NCI-H187 (cell line): ENCODE measurements at places on chromosomes 4 and X.

GRCh38 chr4:20065952-20066351, 185.8 kb upstream of the SLIT2 start:
- no peak for DNase-seq

DNA sequence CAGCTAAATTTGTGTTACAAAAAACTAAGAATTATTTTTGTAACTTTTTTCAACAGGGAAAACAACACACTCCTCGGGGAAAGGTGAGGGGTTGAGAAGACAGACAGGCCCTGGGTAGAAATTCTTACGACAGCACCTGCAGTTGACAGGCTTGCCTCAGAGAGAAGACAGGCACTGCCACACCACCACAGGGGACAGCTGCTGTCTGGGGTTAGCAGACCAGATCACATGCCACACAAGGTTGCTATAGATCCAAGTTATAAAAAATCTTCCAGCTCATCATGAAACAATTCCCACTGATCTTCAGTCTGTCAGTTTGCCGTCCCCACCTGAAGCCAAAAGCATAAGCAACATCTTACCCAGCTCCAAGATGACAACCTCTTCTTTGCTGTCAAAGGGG, 143.2 kb upstream of the ZCCHC13 start:
- no peak for DNase-seq

GRCh38 chrX:1481636-1482529, 29.2 kb upstream of the ASMTL start:
- no peak for DNase-seq

- DNase-seq = no peak
Measured at GRCh38 chr4:107970063-107970798, 19.5 kb upstream of the HADH start.

DNA sequence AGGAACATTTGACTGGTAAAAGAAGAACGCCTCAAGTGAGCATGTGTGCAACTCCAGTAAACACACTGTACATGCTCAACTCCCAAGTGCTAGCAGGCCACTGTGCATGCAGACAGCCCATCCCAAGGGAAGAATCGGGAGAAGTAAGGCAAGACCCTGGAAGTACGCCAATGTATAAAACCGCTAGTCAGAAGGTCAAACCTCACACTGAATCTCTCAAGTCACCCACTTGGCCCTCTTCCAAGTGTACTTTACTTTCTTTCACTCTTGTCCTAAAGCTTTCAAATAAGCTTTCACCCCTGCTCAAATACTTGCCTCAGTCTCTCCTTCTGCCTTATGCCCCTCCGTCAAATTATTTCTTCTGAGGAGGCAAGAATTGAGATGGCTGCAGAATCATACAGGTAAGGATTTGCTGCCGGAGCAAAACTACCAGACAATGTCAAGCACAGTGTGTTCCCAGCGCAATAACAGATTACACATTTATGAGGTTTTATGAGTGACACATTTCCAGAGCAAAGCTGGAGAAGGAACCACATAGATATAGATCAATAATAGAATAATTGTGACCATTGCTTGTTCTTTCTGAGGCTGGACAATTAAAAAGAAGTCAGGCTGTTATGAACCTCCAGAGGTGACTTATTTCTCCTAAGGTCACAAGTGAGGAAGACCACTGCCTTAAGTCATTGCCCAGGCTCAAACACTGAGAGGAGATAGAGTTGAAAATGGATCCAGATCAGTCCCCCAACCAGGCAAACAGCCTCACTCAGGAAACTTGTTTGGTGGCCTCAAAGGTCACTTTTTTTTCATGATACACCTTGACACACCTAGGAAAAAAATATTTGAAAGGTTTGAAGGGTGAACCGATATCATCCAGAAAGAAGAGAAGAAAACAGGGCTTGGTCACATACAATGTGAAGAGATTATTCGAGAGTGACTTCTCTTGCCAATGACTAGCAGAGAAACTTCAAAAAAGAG, 26.3 kb downstream of the CXCL1 start:
- no peak for DNase-seq

GRCh38 chr4:80322716-80323115, 12.8 kb upstream of the CFAP299 start:
- DNase-seq = no peak

DNA sequence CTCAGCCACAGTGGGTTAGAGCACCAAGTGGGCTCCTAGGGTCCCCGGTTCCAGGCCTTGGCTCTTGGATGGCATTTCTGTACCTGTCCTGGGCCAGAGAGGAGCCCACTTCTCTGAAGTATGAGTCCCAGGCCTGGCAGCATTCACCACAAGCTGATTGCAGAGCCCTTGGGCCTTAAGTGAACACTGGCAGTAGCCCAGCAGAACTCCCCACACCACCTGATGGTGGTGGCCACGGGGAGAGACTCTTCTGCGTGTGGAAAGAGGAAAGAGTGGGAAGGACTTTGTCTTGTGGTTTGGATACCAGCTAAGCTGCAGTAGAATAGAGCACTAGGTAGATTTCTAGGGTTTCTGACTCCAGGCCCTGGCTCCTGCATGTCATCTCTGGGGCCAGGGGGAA, 104.8 kb downstream of the DLG3 start:
- DNase-seq = no peak

- no peak for DNase-seq
Measured at GRCh38 chr4:174222266-174222872, 61.1 kb downstream of the FBXO8 start.

DNA sequence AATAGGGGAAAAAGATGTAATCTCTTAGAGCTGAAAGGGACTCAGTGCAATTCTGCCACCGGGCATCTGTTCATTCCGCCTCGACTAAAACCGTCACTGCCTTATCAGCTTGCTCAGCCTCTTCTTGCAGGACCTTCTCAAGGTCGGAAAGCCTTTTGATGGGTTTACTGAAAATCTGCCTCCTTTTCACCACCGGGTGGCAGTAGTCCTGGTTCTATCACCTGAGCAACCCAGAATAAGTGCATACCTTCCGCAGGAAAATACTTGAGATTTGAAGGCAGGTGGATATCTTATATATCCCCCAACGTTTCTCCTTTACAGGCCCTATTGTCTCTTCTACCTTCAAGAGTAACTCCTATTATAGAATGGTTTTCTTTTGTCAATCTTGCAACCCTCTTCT, 103.4 kb upstream of the PAK3 start:
- DNase-seq = no peak

DNA sequence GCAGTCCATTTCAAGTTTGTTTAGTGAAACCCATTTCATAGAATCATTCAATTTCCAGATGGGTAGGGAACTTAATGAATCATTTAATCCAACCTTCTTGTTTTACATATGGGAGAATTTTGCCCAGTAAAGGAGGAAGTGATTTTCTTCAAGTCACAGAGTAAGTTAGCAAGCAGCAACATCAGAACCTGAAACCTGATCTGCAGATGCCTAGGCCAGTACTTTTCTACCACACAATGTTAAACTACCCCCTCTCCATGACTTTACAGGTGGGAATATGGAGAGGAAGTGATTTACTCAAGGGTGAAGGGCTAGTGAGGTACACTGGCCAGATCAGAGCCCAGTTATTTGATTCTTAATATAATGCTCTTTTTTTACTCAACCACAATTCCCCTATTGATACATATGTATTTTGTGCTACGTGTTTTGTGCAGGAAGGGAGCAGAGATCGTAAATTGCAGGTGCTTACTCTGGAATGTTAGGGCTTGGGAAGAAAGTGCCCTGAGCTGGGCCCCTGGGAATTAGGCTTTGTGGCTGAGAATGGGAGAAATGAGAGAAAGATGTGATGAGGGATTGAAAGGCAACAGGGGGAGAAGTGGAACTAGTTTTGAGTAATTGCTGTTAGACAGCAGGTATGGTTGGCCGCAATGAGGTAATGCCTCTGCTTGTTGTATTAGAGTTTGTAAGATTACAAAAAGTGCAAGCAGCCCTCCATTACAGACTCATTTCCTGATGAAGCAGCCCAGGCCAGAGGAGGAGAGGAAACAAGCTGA, 6.8 kb downstream of the LHFPL1 start:
- DNase-seq = no peak

- DNase-seq = no peak
Measured at GRCh38 chr4:65195666-65196065, 474.6 kb downstream of the EPHA5 start.

- no peak for DNase-seq
Measured at GRCh38 chrX:130719413-130719812, 183.6 kb downstream of the ENOX2 start.

DNA sequence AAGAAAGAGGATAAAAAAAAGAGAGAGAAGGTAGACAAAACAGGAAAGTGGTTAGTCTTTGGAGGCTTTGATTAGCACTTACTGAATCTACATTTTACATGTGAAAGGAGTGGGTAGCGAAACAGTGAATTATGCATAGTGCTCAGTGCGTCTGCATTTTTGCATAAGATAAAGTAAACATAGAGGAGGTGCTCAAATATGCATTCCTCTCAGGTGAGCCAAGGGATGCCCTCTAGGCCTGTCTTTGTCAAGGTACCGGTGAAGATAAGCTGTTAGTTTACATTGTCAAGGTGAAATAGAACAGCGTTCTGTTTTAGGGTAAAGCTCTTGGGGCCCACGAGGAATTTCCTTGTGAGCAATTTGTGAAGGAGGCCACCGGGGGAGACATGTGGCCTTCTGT, 260.6 kb downstream of the TRIML1 start:
- no peak for DNase-seq

- no peak for DNase-seq
Measured at GRCh38 chr4:11698846-11699590, 270.3 kb upstream of the HS3ST1 start.

- no peak for DNase-seq
Measured at GRCh38 chrX:134715930-134716619, 57.8 kb upstream of the PLAC1 start.

DNA sequence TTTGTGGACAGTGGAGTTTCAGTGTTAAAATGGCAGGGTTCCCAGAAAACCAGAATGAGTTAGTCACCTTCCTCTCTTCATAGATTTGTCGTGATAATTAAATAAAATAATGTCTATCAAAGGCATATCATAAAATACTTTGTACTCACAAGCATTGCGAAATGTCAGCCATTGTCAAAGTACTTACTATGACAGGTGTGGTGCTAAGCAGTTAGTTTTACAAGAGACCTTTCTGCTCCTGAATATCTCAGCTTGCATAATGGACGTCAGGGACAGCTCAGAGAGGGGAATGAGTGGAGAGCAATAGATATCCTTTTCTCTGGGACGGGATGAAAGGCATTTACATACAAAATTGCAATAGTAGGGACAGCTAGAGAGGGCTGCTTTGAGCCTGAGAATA, 560.9 kb downstream of the KCNIP4 start:
- peak; percentile 61 for DNase-seq

GRCh38 chrX:13864264-13864663, 47.4 kb upstream of the GPM6B start:
- DNase-seq = no peak

- no peak for DNase-seq
Measured at GRCh38 chr4:3353752-3354454, 61.1 kb downstream of the RGS12 start.

DNA sequence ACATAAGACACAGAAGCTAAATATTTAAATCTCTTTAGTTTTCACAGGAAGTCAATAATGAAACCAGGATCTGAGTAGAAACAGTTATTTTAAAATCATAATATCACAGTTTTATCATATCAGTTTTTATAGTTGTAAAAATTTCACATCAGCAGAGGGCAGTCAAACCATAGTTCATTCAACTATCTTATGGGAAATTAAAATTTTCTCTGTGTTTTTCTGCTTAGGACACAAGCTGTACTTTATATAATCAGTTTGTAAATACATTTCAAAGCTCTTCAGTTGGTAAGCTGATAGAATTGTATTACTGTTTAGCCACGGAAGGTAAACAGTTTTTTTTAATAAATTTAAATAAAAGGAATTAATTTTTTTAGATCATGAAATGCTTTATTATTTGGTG, 204.8 kb upstream of the NUDT6 start:
- DNase-seq = no peak

DNA sequence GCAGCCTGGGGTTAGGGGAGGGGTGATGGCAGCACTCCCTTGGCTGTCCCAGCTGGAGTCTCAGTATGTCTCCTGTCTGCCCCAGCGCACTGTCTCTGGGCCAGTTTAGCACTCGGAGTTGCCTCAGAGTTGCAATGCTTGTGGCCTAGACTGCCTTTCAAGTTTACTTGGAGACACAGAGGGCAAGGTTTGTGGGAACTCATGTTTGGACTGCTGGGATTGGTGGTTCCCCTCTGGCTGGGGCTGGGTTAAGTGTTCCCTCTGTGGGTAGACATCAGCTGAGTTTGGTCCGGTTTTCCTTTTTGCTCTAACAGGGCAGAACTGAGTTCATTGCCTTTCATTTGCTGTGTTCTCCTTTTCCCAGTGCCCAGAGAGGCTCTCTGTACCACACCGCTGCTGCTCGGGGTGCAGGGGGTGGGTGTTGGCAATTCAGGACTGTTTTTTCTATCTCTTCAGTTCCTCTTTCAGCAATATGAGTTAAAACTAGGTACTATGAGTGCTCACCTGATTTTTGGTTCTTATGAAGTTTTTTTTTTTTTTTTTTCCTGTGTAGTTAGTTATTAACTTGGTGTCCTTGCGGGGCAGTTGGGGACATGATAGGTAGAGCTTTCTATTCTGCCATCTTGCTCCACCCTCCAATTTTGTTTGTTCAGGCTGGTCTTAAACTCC, 17.2 kb downstream of the RAB33B start:
- DNase-seq = no peak

DNA sequence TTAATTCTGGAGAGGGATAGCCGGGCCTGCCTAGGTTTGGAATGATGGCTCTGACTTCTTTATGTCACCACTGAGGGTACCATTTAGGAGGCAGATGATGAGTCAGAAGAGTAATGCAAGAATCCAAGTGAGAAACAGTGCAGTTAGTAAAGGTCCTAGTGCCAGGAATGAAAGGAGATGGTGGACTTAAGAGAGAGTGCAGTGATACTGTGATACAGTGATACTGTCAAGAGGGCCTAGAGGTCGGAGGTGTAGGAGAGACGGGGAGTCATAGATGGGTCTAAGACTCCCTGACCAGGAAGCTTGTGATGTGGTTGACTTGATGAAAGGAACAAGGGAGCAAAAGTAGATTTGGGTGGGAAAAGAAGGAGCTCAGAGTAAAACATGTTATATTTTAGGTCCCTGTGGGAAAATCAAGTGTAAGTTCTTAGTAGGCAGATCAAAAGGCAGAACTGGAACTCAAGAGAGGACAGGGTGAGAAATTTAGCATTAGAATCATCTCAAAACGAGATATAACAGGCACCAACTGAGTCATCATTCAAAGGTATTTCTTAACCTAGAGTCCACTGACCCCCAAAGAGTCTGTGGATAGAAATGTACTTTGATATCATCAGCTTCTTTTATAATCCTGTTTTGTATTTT, 85.0 kb downstream of the NFKB1 start:
- no peak for DNase-seq
